ENCODE measurements at places on chromosomes 3 and 15.

- no peaks in the 10 kb centered on the region for H3K27me3 ChIP-seq
- H3K4me1 ChIP-seq, result peaks cover 76% of the 10 kb centered on the region
- no peak overlapping the region for H3K4me3 ChIP-seq
- H3K27ac ChIP-seq, result peak overlapping the region; percentile 90
- peak; percentile 61 for DNase-seq
Measured at GRCh38 chr15:67185621-67186225, 68.7 kb downstream of the AAGAB start.

GRCh38 chr3:49536875-49537533 lies 17.3 kb upstream of the BSN start:
- H3K36me3 ChIP-seq, result no peaks in the 10 kb centered on the region
- peaks cover 33% of the 10 kb centered on the region for H3K4me1 ChIP-seq
- H3K27ac ChIP-seq, result peak overlapping the region; percentile 53
- H3K27me3 ChIP-seq, result no peaks in the 10 kb centered on the region
- no peak overlapping the region for H3K4me3 ChIP-seq
- no peak for DNase-seq

DNA sequence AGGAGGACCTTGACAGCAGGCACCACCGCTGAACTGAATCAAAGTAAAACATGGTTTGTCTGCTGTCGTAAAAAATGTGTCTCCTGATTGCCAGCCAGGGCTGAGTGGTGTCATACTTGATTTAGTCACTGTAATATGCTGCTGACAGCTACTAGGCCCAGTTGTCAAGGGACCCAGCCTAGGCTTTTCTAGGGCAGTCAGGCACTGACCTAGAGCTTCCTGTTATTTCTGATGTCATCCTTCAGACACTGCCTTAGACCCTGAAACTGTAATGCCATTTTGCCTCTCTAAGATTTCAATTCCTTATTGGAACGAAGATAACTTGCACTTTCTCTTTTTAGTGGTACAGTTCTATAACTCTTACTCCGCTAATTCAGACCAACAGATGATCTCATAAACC lies 2.6 kb upstream of the MRPL3 start:
- DNase-seq, result no peak
- H3K36me3 ChIP-seq, result peaks cover under 1% of the 10 kb centered on the region
- H3K27ac ChIP-seq, result no peak overlapping the region
- H3K4me3 ChIP-seq, result no peak overlapping the region
- no peaks in the 10 kb centered on the region for H3K27me3 ChIP-seq

DNA sequence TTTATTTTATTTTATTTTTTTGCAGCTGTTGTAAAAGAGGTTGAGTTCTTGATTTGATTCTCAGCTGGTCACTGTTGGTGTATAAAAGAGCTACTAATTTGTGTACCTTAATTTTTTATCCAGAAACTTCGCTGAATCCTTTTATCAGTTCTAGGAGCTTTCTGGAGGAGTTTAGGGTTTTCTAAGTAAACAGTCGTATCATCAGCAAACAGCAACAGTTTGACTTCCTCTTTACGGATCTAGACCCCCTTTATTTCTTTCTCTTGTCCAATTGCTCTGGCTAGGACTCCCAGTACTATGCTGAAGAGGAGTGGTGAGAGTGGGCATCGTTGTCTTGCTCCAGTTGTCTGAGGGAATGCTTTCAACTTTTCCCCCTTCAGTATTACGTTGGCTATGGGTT lies 165.8 kb upstream of the KCNMB2 start:
- no peak overlapping the region for H3K4me3 ChIP-seq
- H3K36me3 ChIP-seq, result no peaks in the 10 kb centered on the region
- H3K27ac ChIP-seq, result no peak overlapping the region
- DNase-seq, result no peak

- peaks cover 8% of the 10 kb centered on the region for H3K4me1 ChIP-seq
- H3K27ac ChIP-seq, result no peak overlapping the region
- H3K36me3 ChIP-seq, result no peaks in the 10 kb centered on the region
- H3K27me3 ChIP-seq, result no peaks in the 10 kb centered on the region
- no peak overlapping the region for H3K4me3 ChIP-seq
Measured at GRCh38 chr15:58535894-58536293, 104.1 kb downstream of the LIPC start.

DNA sequence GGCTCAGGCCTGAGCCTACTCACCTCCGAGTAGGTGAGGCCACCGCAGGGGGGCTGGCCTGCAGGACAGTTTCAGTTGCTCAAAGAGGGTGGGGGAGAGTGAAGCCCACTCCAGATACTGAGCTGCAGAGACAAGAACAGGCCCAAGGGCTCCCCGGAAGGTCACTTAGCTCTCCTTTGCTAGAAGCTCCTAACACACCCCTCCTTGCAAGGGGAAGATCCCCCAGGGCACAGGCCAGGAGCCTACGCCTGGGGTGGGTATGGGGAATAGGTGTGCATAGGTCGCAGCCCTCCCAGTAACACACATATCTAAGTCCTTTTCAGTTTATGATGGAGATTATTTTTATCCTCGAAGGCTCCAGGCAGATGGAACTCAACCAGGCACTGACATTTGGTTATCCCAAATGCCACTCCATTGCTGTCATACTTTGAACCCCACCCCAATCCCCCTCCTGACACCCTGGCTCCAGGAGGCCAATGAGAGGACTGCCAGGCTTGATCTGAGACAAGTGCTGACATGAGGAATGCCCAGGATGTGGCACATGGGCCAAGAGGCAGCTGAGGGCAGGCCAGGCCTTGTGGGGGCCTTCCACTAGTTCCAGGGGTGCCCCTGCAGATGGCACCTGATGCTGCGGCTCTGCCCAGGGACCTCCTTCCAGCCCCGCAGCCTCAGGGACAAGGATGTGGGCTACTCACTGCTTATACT lies 1.1 kb upstream of the MUSTN1 start:
- peak overlapping the region; percentile 97 for H3K27ac ChIP-seq
- H3K4me1 ChIP-seq, result peaks cover 84% of the 10 kb centered on the region
- no peaks in the 10 kb centered on the region for H3K36me3 ChIP-seq
- H3K27me3 ChIP-seq, result no peaks in the 10 kb centered on the region
- DNase-seq, result peak; percentile 56
- H3K4me3 ChIP-seq, result peak overlapping the region; percentile 75

GRCh38 chr15:25243800-25244097 lies 195.1 kb downstream of the UBE3A start:
- H3K27ac ChIP-seq, result no peak overlapping the region
- H3K36me3 ChIP-seq, result no peaks in the 10 kb centered on the region
- no peaks in the 10 kb centered on the region for H3K27me3 ChIP-seq

GRCh38 chr3:12966847-12967605 lies 106.2 kb downstream of the IQSEC1 start:
- no peaks in the 10 kb centered on the region for H3K36me3 ChIP-seq
- peak; percentile 62 for DNase-seq
- H3K4me3 ChIP-seq, result peak overlapping the region; percentile 98
- H3K27me3 ChIP-seq, result no peaks in the 10 kb centered on the region

GRCh38 chr3:142596726-142597088 lies 514 bp downstream of the PLS1 start:
- H3K4me1 ChIP-seq, result peaks cover 3% of the 10 kb centered on the region
- no peaks in the 10 kb centered on the region for H3K27me3 ChIP-seq
- H3K36me3 ChIP-seq, result no peaks in the 10 kb centered on the region
- H3K27ac ChIP-seq, result no peak overlapping the region
- peak overlapping the region; percentile 83 for H3K4me3 ChIP-seq

DNA sequence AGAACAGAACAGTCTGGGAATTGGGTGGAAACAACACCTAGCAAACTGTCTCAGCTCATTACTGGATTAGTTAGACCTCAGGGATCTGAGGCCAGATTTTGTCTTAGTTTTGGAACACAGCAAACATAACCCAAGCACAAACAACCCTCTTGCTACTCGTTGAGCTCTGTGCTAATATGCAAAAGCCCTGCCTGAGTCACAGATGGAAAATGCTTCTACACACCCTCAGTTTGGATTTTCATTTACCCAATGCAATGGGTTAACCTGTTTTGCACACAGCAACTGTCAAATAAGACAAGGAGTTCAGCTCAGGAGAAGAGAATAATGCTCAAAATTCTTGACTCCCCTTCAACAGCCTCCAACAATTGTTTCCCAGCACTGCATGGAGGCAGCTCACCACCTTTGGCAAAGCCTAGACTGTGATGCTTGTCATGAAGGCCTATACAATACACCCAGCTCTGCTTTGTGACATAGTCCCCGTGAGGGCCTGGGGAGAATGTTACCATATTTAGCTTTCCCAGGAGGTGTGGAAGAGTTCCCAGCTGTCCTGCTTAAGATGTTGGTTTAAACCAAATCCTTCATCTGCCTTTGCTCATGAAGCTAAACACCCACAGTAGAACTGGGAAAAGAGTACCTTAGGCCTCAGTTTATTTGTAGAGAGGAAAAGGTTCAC lies 68.9 kb upstream of the MNS1 start:
- DNase-seq, result no peak
- H3K4me1 ChIP-seq, result peaks cover 8% of the 10 kb centered on the region
- H3K36me3 ChIP-seq, result no peaks in the 10 kb centered on the region
- no peaks in the 10 kb centered on the region for H3K27me3 ChIP-seq
- H3K4me3 ChIP-seq, result no peak overlapping the region

GRCh38 chr3:115100806-115101205 lies 46.3 kb downstream of the ZBTB20 start:
- H3K4me1 ChIP-seq, result peaks cover 40% of the 10 kb centered on the region
- H3K4me3 ChIP-seq, result peak overlapping the region; percentile 68
- no peak for DNase-seq
- H3K36me3 ChIP-seq, result no peaks in the 10 kb centered on the region
- no peaks in the 10 kb centered on the region for H3K27me3 ChIP-seq
- H3K27ac ChIP-seq, result peak overlapping the region; percentile 83

GRCh38 chr3:107956991-107957900 lies 133.6 kb downstream of the CD47 start:
- peak overlapping the region; percentile 44 for H3K4me3 ChIP-seq
- peaks cover 12% of the 10 kb centered on the region for H3K4me1 ChIP-seq
- peak overlapping the region; percentile 48 for H3K27ac ChIP-seq
- no peaks in the 10 kb centered on the region for H3K27me3 ChIP-seq

GRCh38 chr3:120791913-120792312 lies 49.4 kb downstream of the GTF2E1 start:
- no peak for DNase-seq
- H3K27me3 ChIP-seq, result no peaks in the 10 kb centered on the region
- no peak overlapping the region for H3K27ac ChIP-seq
- no peaks in the 10 kb centered on the region for H3K4me1 ChIP-seq
- no peak overlapping the region for H3K4me3 ChIP-seq

DNA sequence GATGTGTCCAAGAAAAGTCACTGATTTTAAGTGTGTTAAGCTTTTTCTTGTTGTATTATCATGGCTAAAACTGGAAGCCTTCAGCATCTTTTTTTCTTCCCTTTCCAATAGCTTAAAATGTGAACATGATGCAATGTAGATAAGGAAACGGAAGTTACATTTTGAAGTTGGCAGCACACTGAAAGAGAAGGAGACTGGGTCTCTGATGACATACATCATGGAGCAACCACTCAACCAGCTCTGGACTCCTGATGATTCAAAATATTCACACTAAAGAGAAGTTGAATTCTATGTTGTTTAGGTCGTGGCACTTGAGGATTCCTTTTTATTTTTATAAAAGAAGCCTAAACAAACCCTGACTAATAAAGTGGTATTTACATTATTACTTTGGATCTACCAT lies 488.3 kb upstream of the ALCAM start:
- H3K27me3 ChIP-seq, result no peaks in the 10 kb centered on the region
- no peak overlapping the region for H3K27ac ChIP-seq
- no peak for DNase-seq
- no peak overlapping the region for H3K4me3 ChIP-seq
- H3K36me3 ChIP-seq, result no peaks in the 10 kb centered on the region

DNA sequence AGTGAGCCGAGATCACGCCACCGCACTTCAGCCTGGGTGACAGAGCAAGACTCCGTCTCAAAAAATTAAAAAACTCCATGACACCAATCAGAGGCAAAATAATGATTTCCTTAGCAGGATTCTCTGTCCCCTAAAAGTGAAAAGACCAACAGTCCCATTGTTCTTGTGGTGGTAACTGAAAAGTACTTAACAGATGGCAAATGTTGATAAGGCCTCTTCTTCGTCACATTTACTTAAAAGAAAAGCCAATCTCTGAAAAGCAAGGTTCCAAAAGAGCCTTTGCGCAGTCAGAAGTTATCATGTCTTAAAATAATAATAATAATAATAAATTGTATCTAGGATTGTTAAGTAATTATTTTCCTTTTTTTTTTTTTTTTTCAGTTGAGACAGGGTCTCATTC lies 56.0 kb upstream of the TASOR start:
- DNase-seq, result no peak
- no peak overlapping the region for H3K4me3 ChIP-seq

Measured in psoas muscle (tissue), 8 donors.